Activated CD8-positive, alpha-beta T cell treated with anti-CD3 and anti-CD28 coated beads, Interleukin-2, amount 10 ng/mL, durations not matched to agents 7 days and 5 days (primary cell): ENCODE measurements at places on chromosomes 4 and X.

GRCh38 chr4:76980261-76980660 is 30.7 kb downstream of the SEPTIN11 start:
- H3K27me3 ChIP-seq: no peaks in the 10 kb centered on the region
- H3K4me3 ChIP-seq: no peak overlapping the region
- no peak overlapping the region for H3K27ac ChIP-seq
- DNase-seq: no peak
- H3K36me3 ChIP-seq: peaks cover 31% of the 10 kb centered on the region

DNA sequence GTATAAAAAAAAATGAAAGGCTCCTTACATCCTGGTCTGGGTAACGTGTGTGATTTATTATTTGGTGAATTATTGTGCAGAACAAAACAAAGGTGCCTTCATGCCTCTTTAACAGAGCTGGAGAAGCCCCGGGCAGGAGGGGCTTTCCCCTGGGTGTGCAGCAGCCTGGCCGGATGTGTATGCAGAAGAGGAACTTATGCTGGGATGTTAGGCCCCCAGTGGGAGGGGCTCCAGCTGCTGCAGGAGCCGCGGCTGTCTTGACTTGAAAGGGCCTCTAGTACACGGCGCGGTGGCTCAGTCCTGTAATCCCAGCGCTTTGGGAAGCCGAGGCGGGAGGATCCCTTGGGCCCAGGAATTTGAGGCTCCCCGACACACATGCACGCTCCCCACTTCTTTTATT is 16.0 kb downstream of the CCNQ start:
- peak; percentile 71 for DNase-seq
- H3K27me3 ChIP-seq: no peaks in the 10 kb centered on the region
- peak overlapping the region; percentile 38 for H3K4me3 ChIP-seq
- no peak overlapping the region for H3K27ac ChIP-seq
- H3K36me3 ChIP-seq: peaks cover 3% of the 10 kb centered on the region

GRCh38 chr4:2395038-2395437 is 23.4 kb downstream of the ZFYVE28 start:
- peaks cover 26% of the 10 kb centered on the region for H3K27me3 ChIP-seq
- DNase-seq: no peak
- H3K27ac ChIP-seq: no peak overlapping the region
- H3K36me3 ChIP-seq: no peaks in the 10 kb centered on the region

GRCh38 chrX:43973249-43974099 is at the start of gene NDP:
TSS of gene NDP (minus strand) at chrX:43973390. CDS start at chrX:43958645, 14,745 bp downstream.
- no peaks in the 10 kb centered on the region for H3K36me3 ChIP-seq
- H3K4me3 ChIP-seq: peak within 1 kb of the TSS; percentile 31
- no peak within 1 kb of the TSS for H3K27ac ChIP-seq

DNA sequence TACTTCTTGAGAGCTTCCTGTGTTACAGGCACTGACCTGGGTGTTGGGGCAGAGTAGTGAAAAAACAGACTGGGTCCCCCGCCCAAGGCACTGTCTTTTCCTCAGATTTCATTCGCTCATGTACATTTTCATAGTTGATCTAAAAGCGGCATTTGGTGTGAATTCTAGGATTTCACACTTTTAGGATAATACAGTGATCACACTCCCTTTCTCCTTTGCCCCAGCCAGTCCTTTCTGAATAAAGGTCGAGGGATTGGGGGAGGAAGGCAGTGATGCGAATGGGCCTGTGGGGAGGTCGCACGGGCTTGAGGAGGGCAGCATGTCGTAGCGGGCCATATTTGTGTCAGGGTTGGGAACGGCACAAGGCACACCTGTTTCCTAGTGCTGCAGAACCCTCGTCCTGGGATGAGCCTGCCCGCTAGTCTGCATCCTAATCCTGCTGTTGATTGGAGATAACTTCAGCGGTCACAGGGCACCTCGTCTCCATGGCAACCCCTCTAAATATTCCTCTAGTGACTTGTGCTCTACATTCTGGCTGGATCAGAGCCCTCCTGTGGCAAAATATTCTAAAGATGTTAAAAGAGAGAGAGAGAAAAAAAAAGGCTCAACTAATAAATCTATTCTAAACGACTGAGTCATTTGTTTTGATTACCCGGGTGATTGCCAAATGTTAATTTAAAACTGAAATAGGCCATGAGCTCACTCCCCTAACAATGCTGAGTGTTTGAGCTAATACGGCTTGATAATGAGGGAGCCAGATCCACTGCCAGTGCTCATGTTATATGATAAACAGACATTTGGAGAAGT is 21.8 kb downstream of the FHL1 start:
- no peaks in the 10 kb centered on the region for H3K36me3 ChIP-seq
- no peaks in the 10 kb centered on the region for H3K27me3 ChIP-seq
- no peak overlapping the region for H3K27ac ChIP-seq
- H3K4me1 ChIP-seq: no peaks in the 10 kb centered on the region
- no peak for DNase-seq
- no peak overlapping the region for H3K4me3 ChIP-seq
